ENCODE measurements at places on chromosomes 5 and 9.

- no peak for DNase-seq
Measured at GRCh38 chr5:13860146-13860545, 84.3 kb downstream of the DNAH5 start.

- no peak for DNase-seq
Measured at GRCh38 chr5:78587775-78588291, 60.7 kb downstream of the LHFPL2 start.

GRCh38 chr9:111959468-111960359 is 63.1 kb downstream of the UGCG start:
- no peak for DNase-seq

DNA sequence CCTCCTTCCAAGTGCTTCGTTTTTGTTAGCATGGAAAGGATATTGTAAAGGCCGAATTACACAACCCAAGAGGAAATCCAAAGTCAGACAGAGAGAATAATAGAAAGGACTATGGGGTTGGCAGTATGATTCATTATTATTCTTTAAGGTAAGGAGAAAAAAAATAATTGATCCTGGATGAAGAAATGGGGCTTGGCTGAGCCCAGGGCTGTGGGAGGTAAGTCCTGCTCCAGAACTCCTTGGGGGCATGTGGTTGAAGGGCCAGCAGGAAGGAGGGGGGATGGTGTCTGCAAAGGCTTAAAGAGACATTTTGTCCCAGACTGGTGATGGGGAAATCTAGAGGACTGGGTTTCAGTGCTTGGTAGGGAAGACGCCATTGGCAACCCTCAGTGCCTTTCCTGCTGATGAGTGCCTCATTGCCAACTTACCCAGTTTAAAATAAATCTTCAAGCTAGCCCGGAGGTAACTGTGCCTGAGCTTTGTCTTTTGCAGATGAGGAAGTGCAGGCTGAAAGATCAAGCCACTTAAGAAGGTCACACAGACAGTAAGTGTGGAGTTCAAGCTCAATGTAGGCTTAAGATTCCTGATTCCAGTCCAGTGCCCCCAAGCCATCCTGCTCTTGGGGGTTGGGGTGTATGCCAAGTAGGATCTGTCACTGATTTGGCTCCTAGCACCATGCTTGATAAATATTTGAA is 30.2 kb downstream of the FOXI1 start:
- DNase-seq, result no peak

GRCh38 chr9:20649381-20649780 is 27.1 kb upstream of the MLLT3 start:
- DNase-seq, result no peak

Measured in activated CD8-positive, alpha-beta memory T cell treated with anti-CD3 and anti-CD28 coated beads for 1 hour (primary cell).